ENCODE measurements at places on chromosomes 6 and 20. TPM values are rescaled to one million over a fixed set of nuclear protein-coding genes. Genes with fewer than 3 reads are reported as not detected.

Gene PRR18
- 0.03 TPM for polyA plus RNA-seq

Gene ADTRP
- polyA plus RNA-seq = 1.00 TPM

Gene VWA7
- 1.2 TPM for polyA plus RNA-seq

Gene YIPF3
- polyA plus RNA-seq = 49.9 TPM

Gene WFDC12
- not detected for polyA plus RNA-seq

Gene OR2H2
- polyA plus RNA-seq = not detected

Gene TRIM38
- 9.6 TPM for polyA plus RNA-seq

Gene LY6G6F
- 0.68 TPM for polyA plus RNA-seq

Gene TMEM74B
- 0.77 TPM for polyA plus RNA-seq

Gene CLPSL2
- not detected for polyA plus RNA-seq

Gene COX4I2
- 4.6 TPM for polyA plus RNA-seq

Gene PRDM13
- not detected for polyA plus RNA-seq

Gene CLIC5
- 10.6 TPM for polyA plus RNA-seq

Gene BHLHE23
- polyA plus RNA-seq = not detected

Gene XKR7
- polyA plus RNA-seq = 0.03 TPM

Gene FAM162B
- 0.38 TPM for polyA plus RNA-seq

Gene HLA-DQA2
- 0.29 TPM for polyA plus RNA-seq

Gene CLVS2
- not detected for polyA plus RNA-seq

Gene HLA-DPA1
- polyA plus RNA-seq = 352 TPM

Gene VNN1
- 5.5 TPM for polyA plus RNA-seq

Gene DSTN
- polyA plus RNA-seq = 157 TPM

Gene LY6G6D
- not detected for polyA plus RNA-seq

Measured in spleen (tissue), 13 donors.